ENCODE measurements at places on chromosomes 1 and 21.

- H3K4me3 ChIP-seq = no peak overlapping the region
- no peaks in the 10 kb centered on the region for H3K4me1 ChIP-seq
Measured at GRCh38 chr1:219959540-219960203, 31.3 kb upstream of the SLC30A10 start.

DNA sequence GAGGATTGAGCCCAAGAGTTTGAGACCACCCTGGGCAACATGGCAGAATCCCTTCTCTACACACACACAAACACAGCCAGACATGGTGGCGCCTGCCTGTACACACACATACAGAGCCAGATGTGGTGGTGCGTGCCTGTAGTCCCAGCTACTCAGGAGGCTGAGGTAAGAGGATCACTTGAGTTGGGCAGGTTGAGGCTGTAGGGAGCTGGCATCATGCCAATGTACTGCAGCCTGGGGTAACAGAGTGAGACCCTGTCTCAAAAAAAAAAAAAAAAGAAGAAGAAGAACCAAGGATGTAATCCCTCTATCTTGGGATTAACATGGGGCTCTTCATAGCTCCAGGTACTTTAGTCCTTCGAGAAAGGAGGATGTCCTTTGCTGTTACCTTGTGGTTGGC is 29.4 kb upstream of the PIGV start:
- DNase-seq = no peak
- peaks cover 5% of the 10 kb centered on the region for H3K4me1 ChIP-seq
- H3K27me3 ChIP-seq = no peaks in the 10 kb centered on the region
- H3K36me3 ChIP-seq = peaks cover 53% of the 10 kb centered on the region
- no peak overlapping the region for H3K4me3 ChIP-seq

DNA sequence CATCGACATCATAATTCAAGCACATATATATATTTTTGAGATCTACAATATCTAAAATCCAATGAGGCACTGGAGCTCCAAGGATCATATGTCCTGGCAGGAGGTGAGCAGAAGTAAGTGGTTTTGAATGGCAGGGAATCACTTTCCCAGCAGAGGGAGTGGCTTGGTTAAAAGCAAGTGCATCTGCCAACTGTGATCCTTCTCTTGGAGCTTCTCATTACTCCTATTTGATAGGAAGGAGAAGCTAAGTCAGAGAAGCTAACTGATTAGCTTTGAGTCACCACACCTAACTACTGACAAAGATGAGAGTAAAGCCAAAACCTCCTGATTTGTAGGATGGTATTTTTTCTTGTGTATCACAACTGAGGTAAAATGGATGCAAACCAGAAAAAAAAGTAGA is 55.0 kb downstream of the ALG14 start:
- no peak overlapping the region for H3K27ac ChIP-seq
- H3K4me1 ChIP-seq = peaks cover 41% of the 10 kb centered on the region
- no peaks in the 10 kb centered on the region for H3K36me3 ChIP-seq
- H3K27me3 ChIP-seq = no peaks in the 10 kb centered on the region
- no peak overlapping the region for H3K4me3 ChIP-seq
- DNase-seq = no peak

DNA sequence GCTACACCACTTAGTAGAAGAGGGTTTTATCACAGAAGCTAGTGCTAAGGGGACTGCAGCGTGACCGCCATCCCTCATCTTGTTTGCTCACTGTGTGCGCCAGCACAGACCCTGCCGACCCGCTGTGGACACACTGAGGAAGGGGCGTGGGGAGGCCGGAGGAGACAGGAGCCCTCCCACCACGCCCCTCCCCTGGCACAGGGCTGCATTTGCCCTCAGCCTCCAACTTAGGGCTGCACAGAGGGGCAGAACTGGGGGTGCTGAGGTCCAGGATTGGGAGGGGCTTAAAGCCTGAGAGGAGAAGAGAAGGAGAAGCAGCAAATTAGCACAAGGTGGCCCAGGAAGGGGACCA is 37.2 kb downstream of the RRP1 start:
- H3K36me3 ChIP-seq = no peaks in the 10 kb centered on the region
- DNase-seq = no peak
- no peak overlapping the region for H3K27ac ChIP-seq
- H3K4me3 ChIP-seq = no peak overlapping the region
- H3K4me1 ChIP-seq = no peaks in the 10 kb centered on the region

- no peaks in the 10 kb centered on the region for H3K36me3 ChIP-seq
- no peak for DNase-seq
- no peak overlapping the region for H3K4me3 ChIP-seq
- no peak overlapping the region for H3K27ac ChIP-seq
- no peaks in the 10 kb centered on the region for H3K27me3 ChIP-seq
Measured at GRCh38 chr1:170723518-170723917, 59.6 kb downstream of the PRRX1 start.

All from upper lobe of right lung (tissue), 1 donor.